ENCODE measurements at places on chromosomes 7 and 10.

GRCh38 chr7:131031099-131031868 is 296.4 kb upstream of the MKLN1 start:
- no peak for DNase-seq

DNA sequence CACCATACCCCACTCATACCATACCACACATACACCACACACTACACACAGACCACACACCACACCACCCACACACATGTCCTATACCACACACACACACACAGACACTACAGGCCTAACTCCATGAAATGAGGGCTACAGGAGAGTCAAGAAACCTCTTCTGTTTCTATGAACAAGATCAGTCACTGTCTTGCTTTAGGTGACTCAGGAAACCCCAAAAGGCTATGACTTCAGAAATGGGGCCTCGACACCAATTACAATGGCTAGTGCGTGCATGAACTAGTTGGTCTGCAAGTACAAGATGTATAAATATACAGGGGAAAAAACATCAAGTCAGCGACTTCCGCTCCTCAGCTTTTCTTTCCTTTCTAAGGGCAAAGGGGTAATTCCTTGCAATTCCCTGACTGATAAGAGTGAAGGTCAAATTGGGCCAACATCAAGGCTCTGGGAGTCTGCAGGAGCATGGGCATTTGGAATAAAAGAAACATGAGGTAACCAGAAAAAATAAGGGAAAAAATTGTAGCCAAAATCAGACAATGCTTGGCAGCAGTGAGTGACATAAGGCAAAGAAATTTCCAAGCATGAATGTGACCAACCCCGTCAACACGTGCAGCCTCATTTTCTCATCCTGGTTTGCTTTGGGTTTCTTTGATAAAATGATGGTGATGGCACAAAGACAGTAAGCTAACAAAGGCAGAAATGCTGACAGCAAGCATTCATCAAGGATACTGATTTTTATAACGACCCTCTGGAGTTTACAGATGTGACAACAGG is 1.5 kb downstream of the PKD1L1 start:
- DNase-seq = no peak

GRCh38 chr7:105493923-105494315 is 28.2 kb downstream of the PUS7 start:
- peak; percentile 83 for DNase-seq

DNA sequence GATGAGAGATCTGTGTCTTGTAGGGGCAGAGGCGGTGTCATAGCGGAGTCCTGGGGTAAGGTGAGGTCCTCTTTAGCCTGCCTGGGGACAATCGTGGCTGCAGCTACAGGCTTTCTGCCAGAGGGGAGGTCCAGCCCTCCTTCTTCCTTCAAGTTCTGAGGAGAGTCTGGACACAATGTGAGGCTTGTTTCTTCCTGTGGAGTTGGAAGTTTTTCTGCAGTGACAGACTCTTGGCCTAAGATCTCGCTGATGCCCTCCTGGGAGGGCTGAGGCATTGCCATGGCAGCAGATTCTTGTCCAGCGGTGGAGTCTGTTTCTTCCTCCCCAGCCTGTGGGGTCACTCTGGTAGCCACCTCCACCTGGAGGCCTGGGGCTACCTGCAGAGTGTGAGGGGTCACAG is 4.4 kb downstream of the NACAD start:
- DNase-seq = no peak

All from M059J (cell line).